Stimulated activated CD8-positive, alpha-beta memory T cell treated with anti-CD3 and anti-CD28 coated beads, Interleukin-4, amount 100 ng/mL, for 4 hours (primary cell): ENCODE measurements at places on chromosomes 7 and 10.

GRCh38 chr7:117941138-117941810 lies 68.0 kb upstream of the CTTNBP2 start:
- no peak for DNase-seq

GRCh38 chr10:70147259-70147625 lies 742 bp upstream of the TYSND1 start:
- DNase-seq, result no peak

DNA sequence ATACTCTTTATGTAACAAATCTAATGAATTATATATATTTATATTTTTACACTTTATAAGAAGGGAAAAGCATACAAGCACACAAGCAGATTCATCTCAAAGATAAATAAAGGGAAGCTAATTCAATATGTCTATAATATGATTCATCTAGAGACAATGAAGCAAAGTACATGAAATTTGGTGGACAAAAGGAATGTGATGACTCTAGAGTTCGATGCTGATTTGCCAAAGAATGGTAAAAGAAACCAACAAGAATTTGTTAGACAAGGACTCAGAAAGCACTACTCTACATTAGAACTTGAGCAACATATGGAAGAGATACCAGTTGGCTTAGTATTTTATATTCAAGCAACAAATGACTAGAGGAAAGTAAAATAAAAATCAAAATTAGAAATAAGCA lies 536.5 kb upstream of the TEX47 start:
- no peak for DNase-seq

DNA sequence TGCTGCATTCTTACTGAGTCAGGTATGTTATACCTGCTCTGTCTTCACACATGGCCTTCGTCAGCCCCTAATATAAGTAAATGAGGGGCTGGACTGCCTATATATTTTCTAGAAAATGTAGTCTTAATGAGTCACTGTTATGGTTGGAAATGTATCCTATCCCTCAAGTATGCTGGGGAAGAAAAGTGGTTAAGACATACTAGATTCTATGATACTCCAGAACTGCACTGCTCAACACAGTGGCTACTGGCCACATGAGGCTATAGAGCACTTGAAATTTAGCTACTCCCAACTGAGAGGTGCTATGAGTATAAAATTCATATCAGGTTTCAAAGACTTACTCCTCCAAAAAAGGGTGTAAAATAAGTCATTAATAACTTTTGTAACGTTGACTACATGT lies 104.3 kb upstream of the STEAP1B start:
- no peak for DNase-seq

DNA sequence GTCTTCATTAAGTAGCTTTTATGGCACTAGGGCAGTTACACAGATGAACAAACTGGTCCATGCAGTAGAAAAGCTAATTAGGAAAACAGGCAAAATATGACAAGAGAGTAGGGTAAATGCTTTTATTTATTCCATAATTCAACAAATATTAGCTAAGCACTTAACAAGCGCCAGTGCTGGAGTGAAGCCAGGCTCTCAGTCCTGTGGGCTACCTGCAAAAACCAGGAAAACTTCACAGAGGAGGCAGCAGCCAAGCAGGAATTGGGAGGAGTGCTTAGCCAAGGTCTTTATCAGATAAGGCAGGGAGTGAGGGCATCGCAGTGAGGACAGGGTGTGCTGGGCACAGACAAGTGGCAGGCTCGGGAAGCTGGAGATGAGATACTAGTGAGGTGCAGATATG lies 4.9 kb upstream of the KAT6B start:
- DNase-seq, result no peak

DNA sequence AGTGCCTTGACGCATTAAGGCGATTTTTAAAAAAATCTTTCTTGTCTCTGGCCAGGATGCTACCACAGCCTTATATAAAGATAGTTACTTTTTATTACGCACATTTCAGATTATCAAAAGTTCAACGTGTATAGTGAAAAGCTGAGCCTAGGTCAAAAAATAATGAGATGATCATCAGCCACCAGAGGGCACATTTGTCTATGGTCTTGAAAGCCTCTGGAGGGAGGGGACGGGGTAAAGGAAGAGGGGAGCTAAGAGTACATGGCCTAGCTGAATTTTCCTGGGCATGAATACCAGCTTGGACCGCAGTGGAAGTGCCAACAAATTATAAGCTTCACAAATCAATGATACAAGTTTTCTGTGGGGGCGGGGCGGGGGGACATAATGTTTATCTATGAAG lies 285.9 kb upstream of the SMIM30 start:
- no peak for DNase-seq

DNA sequence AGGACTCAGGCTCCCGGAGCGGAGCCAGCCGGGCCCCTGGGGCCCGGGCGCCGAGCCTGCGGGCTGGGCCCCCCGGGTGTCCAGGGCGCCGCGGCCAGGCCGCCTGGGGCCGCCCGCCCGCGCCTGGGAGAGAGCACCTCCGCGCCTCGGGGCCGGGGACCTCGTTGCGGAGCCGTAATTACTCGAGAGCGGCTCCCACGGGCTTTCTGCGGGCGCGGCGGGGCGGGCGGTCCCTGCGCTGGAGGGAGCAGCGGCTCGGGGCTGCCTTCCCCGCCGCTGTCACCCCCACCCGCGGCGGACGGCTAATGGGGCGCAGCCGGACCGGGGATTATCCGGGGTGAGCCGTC lies 1.5 kb downstream of the GNB2 start:
- no peak for DNase-seq

DNA sequence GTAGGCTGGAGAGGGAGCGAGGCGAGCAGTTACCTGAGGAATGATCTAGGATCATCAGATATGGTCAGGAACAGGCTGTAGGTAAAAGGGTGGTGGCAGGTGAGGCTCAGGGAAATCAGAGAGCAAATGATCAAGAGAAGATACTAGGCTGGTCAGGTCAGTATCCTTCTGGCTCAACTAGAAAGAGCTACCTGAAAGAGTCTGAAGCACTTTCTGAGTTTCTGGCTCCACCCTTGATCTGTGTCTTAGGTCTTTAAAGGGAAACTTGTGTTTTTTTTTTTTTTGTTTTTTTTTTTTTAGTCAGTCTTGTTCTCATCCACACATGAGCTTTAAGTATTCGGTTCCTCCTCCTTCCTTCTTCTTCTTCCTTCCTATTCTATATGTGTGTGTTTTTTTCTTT lies 10.5 kb downstream of the ADAM22 start:
- DNase-seq, result no peak

DNA sequence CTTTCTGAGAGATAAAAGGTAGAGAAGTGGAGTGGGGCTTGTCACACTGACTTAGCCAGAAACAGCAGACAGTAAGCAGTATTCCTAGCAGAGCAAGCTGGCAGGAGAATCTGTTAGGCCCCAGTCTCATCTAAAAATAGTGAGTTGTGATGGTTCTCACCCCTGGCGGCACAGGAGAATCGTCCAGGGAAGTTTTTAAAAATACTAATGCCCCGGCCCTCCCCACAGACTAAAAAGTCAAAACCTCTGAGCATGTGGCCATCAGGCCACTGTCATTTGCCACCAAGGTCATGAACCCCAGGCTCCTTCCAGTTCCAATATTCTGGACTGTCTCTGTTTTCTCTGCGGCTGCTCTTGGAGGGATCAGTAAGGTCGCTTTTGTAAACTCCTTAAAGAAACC lies 34.0 kb downstream of the LYZL1 start:
- DNase-seq, result no peak

DNA sequence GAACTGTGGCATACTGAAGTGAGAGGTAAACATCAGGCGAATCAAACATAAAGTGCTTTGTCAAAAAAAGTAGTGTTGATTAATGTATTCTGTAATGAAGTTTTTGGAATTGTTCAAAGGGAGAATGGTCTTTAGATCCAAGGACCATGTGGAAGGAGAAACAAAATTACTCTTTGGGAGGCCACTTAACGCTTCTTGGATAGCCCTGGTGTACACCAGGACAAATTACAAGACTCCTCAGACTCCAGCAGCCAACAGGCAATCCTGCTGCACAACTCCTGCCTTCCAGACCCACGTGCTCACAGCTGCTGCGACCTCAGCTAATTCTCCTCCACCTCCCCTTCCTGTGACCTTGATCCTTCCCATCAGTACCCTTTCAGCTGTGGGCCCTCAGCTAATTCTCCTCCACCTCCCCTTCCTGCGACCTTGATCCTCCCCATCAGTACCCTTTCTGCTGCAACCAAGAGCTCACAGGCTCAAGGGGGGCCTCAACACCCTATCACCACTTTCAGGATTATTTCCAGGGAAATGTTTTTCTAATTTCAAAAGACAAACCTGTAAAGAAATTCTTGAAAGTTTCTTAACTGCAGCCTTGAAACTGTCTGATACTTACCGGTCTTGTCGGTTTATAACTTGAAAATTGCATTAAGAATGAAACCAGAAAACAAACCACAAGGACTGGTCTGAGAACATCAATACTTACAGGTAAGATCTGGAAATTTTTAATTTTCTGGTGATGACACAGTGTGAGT lies 29.7 kb upstream of the DDC start:
- DNase-seq, result no peak

GRCh38 chr7:38685851-38686250 lies 54.7 kb upstream of the AMPH start:
- DNase-seq, result no peak

DNA sequence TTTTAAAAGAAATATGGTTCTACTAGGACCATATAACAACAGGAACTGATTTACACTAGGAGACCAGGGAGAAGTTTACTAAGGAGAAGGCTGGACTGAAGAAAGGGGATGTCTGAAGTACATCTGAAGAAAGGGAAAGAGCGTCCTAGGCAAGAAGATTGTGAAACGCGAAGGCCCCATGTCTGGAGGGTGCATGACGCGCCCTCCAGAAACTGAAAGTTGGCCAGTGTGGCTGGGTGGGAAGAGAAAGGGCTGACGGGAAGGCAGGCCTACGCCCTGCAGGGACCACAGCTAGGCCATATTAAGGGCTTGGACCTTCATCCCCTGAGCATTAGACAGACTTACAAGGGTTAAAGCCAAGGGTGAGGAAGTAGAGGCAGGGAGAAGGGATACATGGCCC lies 158.0 kb downstream of the TRIL start:
- DNase-seq, result no peak

DNA sequence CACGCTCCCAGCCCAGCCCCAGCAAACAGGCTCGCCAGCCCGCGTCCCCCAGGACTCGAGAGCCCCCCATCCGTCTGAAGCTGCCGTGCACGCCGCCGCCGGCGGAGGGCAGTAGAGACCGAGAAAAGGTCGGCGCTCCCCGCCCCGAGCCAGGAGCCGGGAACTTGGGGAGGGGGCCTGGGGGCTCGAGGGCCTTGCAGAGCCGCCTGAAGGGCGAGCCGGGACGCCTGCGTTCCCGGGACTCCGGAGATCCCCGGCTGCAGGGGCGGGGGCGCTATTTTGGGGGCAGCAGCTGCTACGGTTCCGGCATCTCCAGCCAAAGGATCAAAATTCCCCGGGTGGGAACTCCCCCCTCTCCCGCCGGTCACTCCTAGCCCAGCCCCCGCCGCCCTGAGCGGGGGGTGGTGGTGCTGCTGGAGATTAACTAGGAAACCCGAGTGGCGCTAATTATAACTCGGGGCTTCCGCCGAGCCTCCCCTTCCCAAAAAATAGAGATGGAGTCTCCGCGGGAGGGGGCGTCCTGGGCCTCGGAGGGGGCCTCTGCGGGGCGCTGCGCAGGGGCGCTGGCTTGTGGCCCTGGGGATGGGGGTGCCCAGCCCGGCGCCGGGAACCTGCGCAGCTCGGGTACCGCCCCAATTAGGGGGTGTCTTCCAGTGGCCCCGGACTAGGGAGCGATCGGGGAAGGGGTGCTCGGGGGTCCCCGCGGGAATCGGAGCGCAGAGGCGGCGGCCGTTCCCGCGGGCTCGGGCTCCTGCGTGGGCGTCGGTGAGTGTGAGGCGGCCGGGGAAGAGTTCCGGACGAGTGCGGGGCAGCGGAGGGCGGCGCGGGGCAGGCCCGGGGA lies 608 bp downstream of the ACHE start:
- no peak for DNase-seq

GRCh38 chr7:78955329-78955728 lies 498.1 kb downstream of the MAGI2 start:
- DNase-seq, result no peak

DNA sequence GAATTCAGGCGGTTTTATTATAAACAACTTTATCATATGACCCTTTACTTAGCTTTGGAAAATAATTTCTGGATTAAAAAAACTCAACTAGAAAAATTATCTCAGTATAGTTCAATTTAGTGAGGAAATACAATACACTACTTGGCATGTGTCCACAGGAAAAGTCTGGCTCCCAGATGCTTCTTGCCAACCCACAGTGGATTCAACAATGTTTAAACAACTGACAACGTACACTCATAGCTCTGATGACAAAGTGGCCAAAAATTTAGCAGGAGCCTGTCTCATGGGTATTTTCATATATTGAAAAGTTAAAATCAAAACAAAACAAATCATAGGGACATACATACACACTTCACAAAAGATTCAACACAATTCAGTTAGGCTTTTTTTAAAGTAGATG lies 158.8 kb downstream of the SKAP2 start:
- no peak for DNase-seq

DNA sequence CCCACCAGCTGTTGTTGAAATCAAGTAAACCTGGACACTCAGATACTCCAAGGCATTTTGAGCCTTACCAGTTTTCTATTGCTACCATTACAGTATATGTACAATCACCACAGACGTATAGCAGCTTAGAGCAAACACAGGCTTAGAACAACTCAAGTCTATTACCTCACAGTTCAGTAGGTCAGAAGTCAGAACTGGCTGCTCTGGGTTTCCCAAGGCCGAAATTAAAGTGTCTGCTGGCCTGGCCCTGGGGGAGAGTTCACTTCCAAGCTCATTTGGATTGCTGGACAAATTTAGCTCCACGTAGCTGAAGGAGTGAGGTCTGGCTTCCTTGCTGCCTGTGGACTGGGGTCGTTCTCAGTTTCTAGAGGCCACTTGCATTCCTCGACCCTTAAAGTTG lies 260.1 kb upstream of the LRRN3 start:
- no peak for DNase-seq

DNA sequence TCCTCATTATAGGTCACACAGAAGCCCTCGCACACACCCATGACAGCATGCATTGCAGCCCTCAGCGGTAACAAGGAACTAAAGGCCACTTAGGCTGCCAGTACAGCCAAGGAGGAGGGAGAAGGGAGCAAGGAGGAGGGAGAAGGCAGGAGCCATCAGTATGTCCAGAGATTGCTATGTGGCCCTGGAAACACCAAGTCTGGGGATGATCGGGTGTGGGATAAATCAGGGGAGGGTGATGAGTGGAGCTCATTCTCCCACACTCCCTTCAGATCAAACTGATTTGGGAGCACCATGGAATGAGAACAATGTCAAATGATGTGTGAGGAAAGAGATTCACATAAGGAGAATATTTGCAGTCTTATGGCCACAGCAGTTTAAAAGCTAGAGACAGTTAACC lies 350.9 kb downstream of the TNS3 start:
- DNase-seq, result no peak

GRCh38 chr7:44136731-44137130 lies 4.4 kb downstream of the MYL7 start:
- DNase-seq, result no peak
